ENCODE measurements at places on chromosomes 4 and X. TPM values are rescaled to one million over a fixed set of nuclear protein-coding genes. Genes with fewer than 3 reads are reported as not detected.

The SPANXN4 gene
- not detected for total RNA-seq

The SASH3 gene
- 6.7 TPM for total RNA-seq

The VGLL1 gene
- 5.4 TPM for total RNA-seq

The KCND1 gene
- 2.7 TPM for total RNA-seq

The C4orf50 gene
- 0.06 TPM for total RNA-seq

Data from metanephros (tissue), 2 donors.